ENCODE measurements at places on chromosomes 2 and 18.
A peak's percentile ranks its signal among the peaks of the same experiment; 100 is the strongest.

DNA sequence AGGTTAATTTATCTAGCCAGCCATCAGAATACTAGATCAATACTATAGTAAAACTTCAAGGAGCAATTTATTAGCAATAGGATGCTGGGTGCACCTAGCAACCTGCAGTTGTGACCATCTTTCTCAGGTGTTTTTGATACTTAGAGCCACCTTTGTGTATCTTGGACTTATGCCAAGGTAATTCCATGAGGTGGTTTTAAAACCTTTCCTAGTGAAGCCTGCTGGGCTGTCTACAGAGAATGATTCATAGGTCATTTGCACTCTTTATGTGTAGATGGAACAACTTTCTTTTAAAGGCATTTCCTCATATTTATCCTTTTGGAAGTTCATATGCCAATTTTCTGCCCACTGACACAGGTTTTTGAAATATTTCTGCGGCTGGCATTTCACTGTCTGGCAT lies 1030.1 kb upstream of the POU3F3 start:
- DNase-seq, result no peak

GRCh38 chr2:139529080-139529479 lies 748.9 kb upstream of the NXPH2 start:
- no peak for DNase-seq

DNA sequence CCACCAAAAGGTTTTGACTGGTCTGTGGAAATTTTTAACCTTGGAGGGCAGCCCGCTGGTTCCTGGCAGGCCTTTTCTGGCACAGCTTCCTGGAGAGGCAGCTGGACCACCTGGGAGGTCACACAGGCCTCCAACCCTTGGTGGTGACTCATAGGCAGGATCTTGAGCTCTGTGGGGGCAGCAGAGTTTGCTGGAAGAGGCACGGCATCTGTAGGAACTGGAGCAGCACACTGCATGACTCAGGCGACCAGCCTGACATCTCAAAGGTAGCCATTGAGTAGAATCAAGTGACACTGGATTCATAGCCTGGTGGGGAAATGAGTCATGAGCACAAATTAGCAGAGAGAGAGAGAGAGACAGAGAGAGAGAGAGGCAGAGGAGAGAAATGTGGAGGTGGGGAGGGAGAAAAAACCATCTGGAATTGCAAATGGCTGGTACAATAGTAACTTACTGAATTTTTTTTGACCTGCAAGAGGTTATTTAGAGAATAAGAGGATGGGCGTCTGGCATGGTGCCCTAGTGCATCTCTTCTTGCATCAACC lies 57.4 kb downstream of the TRPM8 start:
- DNase-seq, result peak; percentile 79

- DNase-seq, result no peak
Measured at GRCh38 chr2:238055841-238056240, 5.0 kb upstream of the SCLY start.

DNA sequence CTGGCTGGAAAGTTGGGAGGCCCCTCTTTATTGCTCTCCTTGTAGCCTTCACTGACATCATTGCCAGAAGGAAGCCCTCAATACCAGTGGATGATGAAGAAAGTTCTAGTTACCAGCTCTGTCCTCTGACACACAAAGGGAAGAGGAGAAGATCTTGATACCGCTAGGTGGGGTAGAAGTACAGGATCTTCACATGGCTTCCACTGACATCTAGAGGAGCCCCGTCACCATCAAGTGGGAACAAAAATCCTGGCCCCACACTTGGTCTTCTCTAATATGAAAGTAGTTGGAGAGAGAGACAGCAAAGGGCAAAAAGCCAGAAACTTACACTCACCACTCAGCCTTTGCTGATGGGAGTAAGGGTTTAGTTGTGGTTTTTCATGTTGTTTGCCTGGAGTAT lies 12.4 kb downstream of the XIRP2 start:
- no peak for DNase-seq

DNA sequence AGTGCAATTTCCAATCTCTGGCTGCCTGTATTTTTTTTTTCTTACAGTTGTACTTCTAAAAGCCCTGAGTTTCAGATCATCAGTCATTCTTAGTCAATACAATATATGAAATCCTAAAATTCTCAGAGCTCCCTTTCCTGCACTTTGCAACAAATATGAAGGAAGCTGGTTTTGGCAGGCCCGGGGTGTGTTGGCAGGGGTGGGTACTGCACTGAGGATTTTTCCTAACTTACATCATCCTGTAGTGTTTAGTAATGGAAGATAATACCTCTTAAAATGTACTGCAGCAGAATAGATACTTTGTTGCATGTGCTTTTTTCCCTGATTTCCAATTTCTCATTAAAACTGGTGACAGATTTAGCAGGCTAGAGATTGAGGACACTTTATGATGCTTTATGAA lies 374.6 kb downstream of the PTH2R start:
- DNase-seq, result no peak

DNA sequence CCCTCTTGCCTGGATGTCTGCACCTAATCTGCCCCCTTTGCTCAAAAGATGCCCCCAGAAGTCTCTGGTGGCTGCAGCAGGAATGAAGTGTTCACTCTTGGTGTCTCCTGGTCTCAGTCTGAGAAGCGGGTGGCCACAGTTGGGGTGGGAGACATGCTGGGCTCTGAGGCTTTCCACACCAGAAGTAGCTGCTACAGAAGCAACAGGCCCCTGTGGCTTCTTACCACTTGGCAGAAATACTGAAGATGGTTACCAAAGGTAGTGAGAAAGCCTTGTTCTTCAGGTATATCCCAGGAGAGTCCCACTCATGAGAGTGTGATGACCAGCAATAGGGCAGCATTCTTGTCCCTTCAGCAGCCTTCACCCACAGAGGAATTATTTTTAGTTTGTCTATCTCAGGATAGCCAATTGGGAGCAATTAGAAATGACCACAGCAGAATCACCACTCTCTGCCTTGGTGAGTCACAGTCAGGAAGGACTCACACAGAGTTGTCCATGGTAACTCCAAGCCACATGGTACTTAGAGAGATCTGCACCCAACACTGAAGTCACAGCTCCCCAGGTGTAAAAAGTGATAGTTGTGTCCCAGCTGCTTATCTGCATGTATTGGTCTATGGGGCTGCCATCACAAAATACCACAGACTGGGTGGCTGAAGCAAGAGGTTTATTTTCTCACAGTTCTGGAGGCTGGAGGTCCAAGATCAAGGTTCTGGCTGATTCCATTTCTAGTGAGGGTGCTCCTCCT lies 169.8 kb upstream of the ID2 start:
- DNase-seq, result peak; percentile 36

GRCh38 chr2:25252291-25253152 lies 84.1 kb upstream of the POMC start:
- DNase-seq, result no peak

DNA sequence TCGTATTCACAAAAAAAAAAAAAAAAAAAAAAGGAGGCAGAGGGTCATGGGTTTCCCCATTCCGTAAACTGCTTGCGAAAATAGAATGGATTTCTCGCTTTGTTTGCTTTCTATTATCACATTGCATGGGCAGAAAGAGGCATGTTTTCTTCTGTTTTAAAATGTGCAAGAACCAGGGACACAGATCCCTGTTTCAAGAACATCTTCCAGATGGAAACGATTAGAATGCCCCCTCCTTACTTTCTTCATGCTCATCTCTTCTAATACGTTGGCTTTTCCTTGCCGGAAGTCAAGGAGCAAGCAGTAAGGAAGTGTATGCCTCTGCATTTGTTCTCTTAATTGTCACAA lies 51.0 kb upstream of the ZNF516 start:
- DNase-seq, result no peak

DNA sequence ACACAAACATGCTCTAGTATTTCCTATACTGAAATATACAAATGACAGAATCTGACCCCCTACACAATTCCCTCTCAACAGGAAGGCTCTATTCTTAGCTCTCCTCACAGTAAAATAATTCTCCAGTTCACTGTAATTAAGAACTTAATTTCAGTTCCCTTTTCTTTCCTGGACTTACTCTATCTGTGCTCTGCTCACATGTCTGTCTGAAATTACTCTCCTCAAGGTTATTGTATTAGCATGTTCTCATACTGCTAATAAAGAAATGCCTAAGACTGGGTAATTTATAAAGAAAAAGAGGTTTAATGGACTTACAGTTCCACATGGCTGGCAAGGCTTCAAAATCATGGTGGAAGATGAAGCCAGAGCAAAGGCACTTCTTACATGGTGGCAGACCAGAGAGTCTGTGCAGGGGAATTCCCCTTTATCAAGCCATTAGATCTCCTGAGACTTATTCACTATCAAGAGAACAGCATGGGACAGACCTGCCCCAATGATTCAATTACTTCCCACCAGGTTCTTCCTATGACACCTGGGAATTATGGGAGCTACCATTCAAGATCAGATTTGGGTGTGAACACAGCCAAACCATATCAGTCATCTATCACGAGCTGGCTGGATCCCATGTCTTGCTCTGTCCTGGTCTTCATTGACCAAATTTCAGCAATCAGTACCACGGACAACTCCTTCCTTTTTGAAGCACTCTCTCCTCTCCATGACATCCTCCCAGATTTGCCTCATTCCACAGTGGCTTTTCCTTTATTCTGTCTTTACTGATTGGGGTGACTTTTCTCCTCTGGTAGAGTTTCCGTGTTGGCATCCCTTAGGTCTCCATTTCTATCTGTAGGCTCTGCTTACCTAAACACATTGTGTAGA lies 110.9 kb downstream of the GALR1 start:
- DNase-seq, result no peak

- DNase-seq, result no peak
Measured at GRCh38 chr18:63312737-63313395, 6.7 kb downstream of the BCL2 start.

GRCh38 chr2:236667526-236667925 lies 97.9 kb downstream of the ACKR3 start:
- no peak for DNase-seq

- DNase-seq, result no peak
Measured at GRCh38 chr2:30776831-30777635, 30.2 kb downstream of the CAPN13 start.

GRCh38 chr2:65574993-65575392 lies 142.6 kb upstream of the SPRED2 start:
- DNase-seq, result no peak

- no peak for DNase-seq
Measured at GRCh38 chr2:215828528-215829184, 184.7 kb downstream of the MREG start.
